ENCODE measurements at places on chromosomes 1 and 21.

DNA sequence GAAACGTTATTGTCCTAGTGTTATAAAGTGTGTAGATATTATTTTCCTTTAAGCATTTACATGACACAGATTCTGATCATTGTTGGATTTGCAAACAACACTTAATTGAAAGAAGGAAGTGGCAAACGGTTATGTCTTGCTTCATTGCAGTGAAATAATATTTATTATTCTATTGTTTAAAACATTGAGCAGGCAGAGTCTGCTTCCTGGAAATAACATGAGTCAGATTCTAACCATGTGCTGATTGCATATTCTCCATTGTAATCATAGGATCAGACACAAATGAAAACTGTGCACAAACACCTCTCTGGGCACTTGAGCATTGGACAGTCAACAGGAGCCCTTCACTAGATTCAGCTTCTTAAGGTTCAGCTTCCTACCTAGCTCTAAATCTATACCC lies 46.8 kb upstream of the USP25 start:
- no peak for DNase-seq

DNA sequence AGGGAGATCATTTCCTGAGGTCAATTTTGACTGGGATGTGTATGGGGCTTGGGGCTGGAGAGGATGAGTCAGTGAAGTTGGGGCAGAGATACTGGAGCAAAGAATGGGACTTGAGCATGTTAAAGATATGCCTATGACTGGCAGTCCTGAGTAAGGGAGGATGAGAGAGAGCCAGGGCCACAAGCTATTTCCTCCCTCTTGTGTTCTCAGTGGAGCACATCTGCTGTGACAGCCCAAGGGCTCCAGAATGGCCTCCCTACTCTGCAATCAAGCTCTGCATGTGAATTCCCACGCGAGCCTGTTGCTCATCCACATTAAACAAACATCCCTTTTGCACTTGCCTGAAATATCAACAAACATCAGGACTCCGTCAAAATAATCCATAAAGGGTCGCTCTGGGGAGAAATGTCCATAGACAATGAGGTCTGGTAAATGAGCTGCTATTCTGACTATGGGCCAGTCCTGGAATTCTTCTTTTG lies 9.2 kb downstream of the ADCY10 start:
- DNase-seq = no peak

- DNase-seq = no peak
These were observed 99.9 kb downstream of the KCNH1 start for GRCh38 chr1:211033921-211034525.

DNA sequence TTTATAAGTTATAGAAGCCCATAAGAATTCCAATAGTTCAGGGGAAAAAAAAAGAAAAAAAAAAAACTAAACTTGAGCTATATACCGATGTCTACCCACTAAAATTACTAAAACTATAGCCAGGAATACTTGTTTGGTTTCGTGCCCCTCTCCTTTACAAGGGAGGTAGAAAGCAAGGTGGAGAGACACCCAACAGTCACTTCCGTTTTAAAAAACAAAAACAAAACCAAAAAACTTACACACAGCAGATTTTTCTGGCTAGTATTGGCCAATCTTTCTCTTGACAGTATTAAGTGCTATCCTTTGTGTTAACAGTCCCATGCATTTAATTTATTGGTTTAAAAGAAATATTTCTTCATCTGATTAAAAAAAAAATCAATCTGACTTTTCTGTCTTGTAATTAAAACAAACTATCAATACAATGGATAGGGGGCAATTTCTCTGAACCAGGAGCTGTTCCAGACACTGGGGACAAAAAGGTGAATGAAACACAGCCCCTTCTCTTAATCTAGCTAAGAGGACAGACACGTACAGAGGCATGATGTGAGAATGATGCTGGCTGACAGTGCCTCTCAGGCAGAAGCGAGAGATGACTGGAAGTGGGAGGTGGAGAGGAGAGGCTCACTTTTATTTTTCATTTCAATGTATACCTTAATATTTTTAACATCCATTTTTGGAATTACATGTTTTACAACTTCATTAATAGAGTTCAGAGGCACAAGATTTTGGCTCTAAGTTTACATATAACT lies 214.8 kb downstream of the RERE start:
- no peak for DNase-seq

DNA sequence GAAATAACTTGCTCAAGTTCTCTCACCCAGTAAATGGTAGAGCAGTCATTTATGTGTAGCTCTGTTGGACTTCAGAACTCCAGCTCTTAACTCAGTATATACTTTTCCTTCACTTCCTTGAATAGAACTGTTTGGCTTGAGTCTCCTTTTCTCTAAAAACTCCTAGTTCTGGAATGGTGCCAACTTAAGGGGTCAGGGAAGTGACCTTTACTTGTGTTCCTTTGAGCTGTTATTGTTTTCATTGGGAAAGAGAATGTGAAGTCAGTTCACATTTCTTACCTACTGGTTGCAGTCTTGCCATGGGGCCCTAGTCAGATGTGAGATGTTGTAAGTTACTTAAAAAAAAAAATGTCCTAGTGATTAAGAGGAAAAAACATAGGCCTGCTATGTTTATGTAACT lies 77.0 kb upstream of the MACF1 start:
- DNase-seq = no peak

GRCh38 chr1:38073534-38074301 lies 27.1 kb upstream of the POU3F1 start:
- DNase-seq = no peak

GRCh38 chr1:36157115-36157903 lies 1.3 kb downstream of the MAP7D1 start:
- DNase-seq = no peak

DNA sequence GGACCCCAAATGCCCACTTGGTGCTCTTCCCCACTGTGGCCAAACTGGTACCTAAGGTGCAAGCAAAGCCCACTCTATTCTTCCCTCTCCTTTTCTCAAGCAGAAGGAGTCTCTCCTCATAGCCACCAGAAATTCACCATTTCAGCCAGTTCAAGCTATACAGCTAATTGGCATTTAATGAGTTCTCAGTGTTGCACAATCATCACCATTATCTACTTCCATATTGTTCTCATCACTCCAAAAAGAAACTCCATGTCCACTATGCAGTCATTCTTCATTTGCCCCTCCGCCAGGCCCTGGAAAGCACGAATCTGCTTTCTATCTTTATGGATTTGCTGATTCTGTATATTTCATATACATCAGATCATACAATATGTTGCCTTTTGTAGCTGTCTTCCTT lies 9.9 kb upstream of the ATG4C start:
- DNase-seq = no peak

GRCh38 chr1:223249854-223250631 lies 107.0 kb upstream of the TLR5 start:
- DNase-seq = no peak

- no peak for DNase-seq
These were observed at the start of gene ITGB2 for GRCh38 chr21:44920694-44921604. Gene ITGB2 (minus strand): TSS chr21:44920899. CDS start chr21:44910782, 10,117 bp downstream.

- DNase-seq = no peak
These were observed 109.2 kb downstream of the HMCN1 start for GRCh38 chr1:185843297-185843869.

GRCh38 chr21:36647279-36648093 lies 51.4 kb upstream of the SIM2 start:
- no peak for DNase-seq

DNA sequence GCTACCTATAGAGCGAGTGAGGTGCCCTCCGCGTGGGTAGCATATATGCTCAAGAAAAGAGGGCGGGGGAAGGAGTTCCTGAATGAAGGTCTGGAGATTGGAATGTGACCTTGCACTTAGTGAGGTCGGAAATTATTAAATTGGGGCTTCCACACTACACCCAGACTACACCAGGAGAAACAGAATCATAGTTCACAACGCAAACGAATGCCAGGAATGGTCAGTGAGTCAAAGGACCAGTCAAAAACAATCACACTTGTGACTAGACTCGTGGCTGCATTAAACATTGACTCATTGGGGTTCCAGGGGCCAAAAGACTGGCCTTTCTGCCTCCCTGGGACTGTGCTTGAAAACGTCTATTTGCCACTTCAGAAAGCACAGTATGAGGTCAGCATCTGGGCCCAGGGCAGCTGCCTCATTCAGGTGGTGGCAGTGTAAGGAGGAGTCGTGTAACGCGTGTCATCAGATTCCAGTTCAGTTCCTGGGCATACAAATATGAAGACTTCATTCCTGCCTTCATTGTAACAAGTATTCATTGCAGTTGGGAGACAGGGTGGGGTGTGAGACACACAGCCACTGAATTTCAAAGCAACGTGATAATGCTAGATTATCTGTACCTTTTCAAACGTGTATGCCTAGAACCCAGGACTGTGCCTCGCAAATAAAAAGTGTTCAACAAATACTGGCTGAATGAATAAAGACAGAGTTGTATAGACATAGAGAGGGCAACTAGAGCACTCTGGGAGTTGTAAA lies at the start of gene YOD1:
Gene YOD1, minus strand, starts transcription at position 18 of the 753 bp plus-strand sequence. CDS start 178 bp downstream, outside the sequence.
- DNase-seq = no peak

- no peak for DNase-seq
These were observed 2.9 kb downstream of the CD164L2 start for GRCh38 chr1:27380224-27380623.

GRCh38 chr1:3889936-3890335 lies 10.1 kb downstream of the C1orf174 start:
- DNase-seq = no peak

- DNase-seq = no peak
These were observed 1.8 kb downstream of the ELAPOR1 start for GRCh38 chr1:109115685-109116084.

GRCh38 chr1:46607345-46608130 lies 3.5 kb upstream of the MKNK1 start:
- no peak for DNase-seq

DNA sequence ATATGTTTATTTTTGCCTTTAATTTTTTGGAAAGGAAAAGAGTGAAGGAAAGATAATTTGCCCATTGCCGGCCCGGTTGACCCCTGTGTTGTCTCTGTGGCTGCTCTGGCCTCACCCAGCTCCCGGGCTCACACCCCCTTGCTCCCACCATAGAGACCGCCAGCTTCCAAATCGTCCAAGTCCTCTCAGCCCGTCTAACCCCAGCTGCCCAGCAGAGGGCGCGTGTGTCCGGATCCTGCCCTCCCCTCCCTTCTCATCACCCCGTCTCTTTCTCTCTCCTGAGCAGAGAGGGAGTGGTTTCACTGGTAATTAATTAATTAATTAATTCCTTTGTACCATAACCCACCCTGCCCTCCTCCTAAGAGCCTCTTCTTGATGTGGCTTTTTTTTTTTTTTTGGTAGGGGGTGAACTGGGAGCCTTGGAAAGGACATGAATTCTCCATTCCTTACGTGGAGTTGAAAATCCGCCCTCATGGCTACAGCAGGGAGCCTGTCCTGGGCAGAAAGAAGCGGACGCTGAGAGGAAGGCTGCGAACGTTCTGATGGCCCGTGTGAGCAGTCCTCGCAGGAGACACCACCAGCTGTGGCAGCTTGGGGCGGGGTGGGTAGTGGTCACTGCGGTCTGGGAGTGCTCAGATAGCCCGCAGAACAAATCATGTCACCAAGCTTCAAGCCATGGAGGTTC lies 45.9 kb downstream of the KIAA0040 start:
- peak; percentile 50 for DNase-seq

DNA sequence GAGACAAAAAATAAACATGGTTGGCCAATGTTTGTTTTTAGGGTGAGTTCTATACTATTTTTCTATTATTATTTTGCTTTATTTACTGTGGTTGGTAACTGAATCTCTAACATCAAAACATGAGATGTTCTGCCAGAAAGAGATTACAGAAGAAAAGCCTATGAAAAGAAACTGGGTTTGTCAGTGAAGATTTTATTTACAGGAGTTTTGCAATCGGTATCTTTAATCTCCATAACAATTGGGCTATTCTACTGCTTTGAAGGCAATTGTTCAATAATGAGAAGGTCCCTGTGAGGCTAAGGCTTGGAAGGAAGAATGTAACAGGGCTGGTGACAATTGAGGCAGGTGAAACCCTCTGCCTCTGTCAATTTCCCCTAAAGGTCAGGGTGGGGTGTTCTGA lies 155.5 kb downstream of the CLIC6 start:
- no peak for DNase-seq

DNA sequence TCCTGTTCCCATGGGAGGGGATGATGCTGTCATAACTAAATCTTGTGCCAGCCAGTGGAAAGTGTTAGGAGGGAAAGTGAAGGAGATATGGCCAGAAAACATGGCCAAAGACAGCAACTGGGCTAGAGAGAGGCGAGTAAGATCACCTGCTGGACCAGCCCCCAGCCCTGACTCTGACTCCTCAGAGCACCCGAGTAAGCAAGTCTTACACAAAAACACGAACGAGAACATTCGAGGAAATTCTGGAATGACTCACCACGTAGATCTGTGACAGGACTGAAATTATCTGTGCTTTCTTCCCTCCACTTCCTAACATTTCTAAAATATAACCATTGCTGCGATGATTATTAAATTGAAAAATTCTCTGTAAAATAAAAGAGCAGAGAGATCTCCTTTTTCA lies 9.2 kb downstream of the ZNF496 start:
- DNase-seq = no peak

- DNase-seq = no peak
These were observed 21.4 kb upstream of the LSM10 start for GRCh38 chr1:36419140-36419539.

- DNase-seq = no peak
These were observed 57.0 kb downstream of the PTP4A2 start for GRCh38 chr1:31880957-31881687.

- DNase-seq = no peak
These were observed 7.5 kb upstream of the NCF2 start for GRCh38 chr1:183597656-183598347.

- DNase-seq = no peak
These were observed 100.7 kb upstream of the TSPAN2 start for GRCh38 chr1:115189814-115190539.

DNA sequence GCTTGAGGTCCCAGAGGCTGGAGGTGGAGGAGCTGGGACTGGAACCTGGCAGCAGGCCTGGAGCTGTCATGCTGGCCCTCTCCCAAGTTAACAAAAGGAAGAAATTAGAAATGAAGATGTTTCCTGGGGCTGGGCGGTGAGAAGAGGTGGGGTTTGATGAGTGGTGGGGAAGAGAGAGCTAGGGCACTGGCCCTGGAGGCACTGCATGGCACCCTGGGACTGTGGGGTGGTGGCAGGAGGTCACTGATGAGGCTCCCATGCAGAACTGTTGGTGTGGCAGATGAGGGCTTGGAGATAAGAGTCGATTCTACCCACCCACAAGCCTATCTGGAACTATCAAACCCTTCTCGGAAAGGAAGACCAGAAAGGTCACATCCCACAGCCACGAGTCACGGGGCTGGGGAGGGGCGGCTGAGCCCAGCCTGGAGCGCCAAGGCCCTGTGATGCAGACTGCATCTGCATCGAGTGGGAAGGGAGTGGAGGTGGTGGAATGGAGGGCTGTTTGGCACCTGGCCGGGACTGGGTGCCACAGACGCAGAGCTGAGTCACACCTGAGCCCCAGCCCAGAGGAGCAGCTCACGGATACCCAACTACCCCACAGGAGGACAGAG lies 29.4 kb downstream of the MRPL37 start:
- DNase-seq = no peak

Data from GM18507 (cell line).